Vagina (tissue), 2 donors: ENCODE measurements at places on chromosomes 7 and 10. TPM values are rescaled to one million over a fixed set of nuclear protein-coding genes. Genes with fewer than 3 reads are reported as not detected.

DNA sequence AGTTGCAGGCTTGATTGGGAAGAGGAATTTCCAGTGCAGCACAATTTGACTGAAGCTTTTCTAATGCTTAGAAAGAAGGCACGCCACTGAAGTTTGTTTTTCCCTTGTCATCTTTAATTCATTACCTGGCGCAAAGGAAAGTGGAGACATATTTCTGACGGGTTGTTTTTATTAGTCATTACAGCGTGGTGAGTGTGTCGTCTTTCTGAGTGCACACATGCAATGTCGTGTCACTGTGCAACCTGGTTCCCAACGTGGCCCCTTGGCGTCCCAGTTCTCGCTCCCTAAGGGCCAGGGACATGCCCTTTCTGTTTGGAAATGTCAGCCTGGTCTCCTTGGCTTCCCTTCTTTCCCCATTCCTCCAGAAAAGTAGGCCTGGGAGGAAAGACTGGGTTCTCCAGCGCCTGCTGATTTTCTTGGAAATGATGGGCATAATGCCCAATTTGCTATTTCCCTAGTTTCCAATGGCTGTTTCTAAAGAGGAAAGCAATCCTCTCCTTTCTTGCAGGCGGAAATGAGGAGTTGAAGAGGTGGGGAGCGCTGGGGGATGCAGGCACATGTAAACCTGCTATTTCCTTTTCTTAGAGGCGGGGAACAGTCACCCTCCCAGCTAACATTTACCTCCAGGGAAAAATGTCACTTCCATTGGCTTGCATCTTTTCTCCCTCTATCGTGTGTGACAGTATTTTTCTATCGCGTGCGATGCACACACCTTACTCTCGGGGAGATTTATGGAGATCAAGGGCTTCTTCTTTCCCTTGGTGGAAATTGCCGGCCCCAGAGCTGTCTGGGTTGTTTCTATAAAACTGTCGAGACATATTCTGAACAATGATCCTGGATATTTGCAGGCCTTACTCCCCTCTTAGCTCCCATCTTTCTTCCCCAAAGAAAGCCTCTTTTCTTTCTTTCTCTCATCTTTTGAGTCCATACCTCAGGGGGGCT, 249.8 kb downstream of the ARHGAP12 start:
- no peaks in the 10 kb centered on the region for H3K36me3 ChIP-seq
- no peak for DNase-seq
- H3K4me3 ChIP-seq, result no peak overlapping the region
- H3K27ac ChIP-seq, result peak overlapping the region; percentile 18

GRCh38 chr10:79979976-79980687, 31.2 kb upstream of the SFTPD start:
- H3K4me3 ChIP-seq, result no peak overlapping the region
- no peaks in the 10 kb centered on the region for H3K36me3 ChIP-seq
- DNase-seq, result no peak
- H3K27me3 ChIP-seq, result no peaks in the 10 kb centered on the region

GRCh38 chr10:95333997-95334804, 43.4 kb upstream of the PDLIM1 start:
- H3K27ac ChIP-seq, result peak overlapping the region; percentile 76
- no peaks in the 10 kb centered on the region for H3K27me3 ChIP-seq
- DNase-seq, result no peak
- H3K4me3 ChIP-seq, result no peak overlapping the region

GRCh38 chr10:11279314-11279713, 261.6 kb downstream of the CELF2 start:
- H3K27me3 ChIP-seq, result no peaks in the 10 kb centered on the region
- H3K36me3 ChIP-seq, result peaks cover 7% of the 10 kb centered on the region
- no peaks in the 10 kb centered on the region for H3K4me1 ChIP-seq
- no peak overlapping the region for H3K27ac ChIP-seq
- no peak for DNase-seq

GRCh38 chr10:58998924-58999713, 177.3 kb upstream of the PHYHIPL start:
- no peak for DNase-seq
- H3K4me1 ChIP-seq, result peaks cover 46% of the 10 kb centered on the region
- H3K27me3 ChIP-seq, result no peaks in the 10 kb centered on the region

DNA sequence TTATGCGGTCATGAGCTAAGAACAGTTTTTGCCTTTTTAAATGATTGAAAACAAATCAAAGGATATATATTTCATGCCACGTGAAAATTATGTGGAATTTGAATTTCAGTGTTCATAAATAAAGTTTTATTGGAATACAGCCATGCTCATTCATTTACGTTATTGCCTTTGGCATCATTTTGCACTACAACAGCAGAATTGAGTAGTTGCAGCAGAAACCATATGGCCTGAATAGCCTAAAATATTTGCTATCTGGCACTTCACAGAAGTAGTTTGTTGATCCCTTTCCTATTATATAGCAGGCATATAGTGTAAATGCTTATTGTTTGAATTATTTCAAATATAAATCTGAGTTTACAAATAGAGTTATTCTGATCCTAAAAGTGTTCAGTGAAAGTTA, 59.7 kb downstream of the AUTS2 start:
- H3K4me1 ChIP-seq, result peaks cover 54% of the 10 kb centered on the region
- H3K36me3 ChIP-seq, result no peaks in the 10 kb centered on the region
- no peak overlapping the region for H3K4me3 ChIP-seq
- DNase-seq, result no peak
- no peaks in the 10 kb centered on the region for H3K27me3 ChIP-seq

DNA sequence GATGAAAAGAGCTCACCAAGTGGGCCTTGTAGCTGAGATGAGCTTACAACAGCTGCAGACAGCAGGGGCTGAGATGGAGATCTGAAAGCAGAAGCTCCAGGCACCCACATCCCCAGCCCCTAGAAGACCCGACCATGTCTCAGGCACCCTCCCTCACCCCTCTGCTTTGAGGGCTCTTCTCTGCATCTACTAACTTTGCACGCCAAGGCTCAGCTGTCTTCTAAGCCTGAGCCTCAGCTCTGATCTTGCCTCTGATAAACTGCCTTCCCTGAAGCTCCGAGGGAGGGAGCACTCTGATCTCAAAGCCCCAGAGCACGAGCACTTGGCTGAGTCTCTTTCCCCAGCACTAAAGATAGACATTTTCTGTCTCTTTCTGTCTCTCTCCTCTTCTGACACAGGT, 42.0 kb downstream of the ANXA8 start:
- no peaks in the 10 kb centered on the region for H3K27me3 ChIP-seq
- H3K27ac ChIP-seq, result no peak overlapping the region
- no peak overlapping the region for H3K4me3 ChIP-seq
- H3K4me1 ChIP-seq, result no peaks in the 10 kb centered on the region
- no peak for DNase-seq

DNA sequence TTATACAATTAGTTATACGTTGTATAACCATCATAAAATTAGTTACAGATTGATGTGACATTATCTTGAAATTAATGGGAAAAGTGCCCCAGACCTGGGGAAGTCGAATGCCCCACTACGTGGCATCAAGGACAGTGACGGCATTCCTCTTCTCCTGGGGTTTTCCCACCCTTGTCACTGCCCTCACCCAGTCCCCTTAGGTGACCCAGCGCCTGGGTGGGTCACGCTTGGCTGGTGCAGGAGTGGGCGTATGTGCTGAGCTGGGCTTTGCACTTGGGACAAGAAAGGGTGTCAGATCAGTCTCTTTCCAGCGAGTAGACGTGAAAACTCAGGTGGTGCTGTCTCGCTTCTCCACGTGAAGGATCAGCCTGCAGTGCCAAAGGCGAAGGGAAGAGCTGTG, 7.6 kb downstream of the FOXK1 start:
- peak overlapping the region; percentile 22 for H3K4me3 ChIP-seq
- H3K4me1 ChIP-seq, result peaks cover 88% of the 10 kb centered on the region
- peak overlapping the region; percentile 69 for H3K27ac ChIP-seq
- no peaks in the 10 kb centered on the region for H3K27me3 ChIP-seq
- H3K36me3 ChIP-seq, result no peaks in the 10 kb centered on the region

DNA sequence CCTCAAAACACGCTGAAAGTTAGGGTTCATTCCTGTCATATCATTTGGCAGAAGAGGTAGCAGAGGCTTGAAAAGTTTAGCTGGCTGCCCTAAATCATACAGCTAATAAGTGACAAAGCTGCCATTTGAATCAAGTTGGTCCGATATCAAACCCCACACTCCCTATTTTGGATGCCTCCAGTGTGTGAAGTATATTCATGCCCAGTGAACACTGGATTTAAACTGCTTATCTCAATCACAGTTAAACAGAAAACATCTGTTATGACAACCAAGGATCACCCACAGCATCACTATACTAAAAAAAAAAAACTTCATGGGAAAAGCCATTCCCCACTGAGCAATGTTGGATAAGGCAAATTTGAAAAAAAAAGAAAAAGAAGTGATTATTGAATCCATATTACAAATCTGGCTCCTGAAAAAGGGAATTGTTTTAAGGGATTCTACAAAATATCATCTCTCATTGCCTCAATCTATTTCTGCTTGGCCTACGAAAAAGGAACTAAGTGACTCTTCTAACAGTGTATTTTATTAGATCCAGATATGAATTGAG, 48.3 kb downstream of the ABCB1 start:
- H3K36me3 ChIP-seq, result no peaks in the 10 kb centered on the region
- DNase-seq, result no peak
- H3K27ac ChIP-seq, result no peak overlapping the region
- H3K4me3 ChIP-seq, result no peak overlapping the region

DNA sequence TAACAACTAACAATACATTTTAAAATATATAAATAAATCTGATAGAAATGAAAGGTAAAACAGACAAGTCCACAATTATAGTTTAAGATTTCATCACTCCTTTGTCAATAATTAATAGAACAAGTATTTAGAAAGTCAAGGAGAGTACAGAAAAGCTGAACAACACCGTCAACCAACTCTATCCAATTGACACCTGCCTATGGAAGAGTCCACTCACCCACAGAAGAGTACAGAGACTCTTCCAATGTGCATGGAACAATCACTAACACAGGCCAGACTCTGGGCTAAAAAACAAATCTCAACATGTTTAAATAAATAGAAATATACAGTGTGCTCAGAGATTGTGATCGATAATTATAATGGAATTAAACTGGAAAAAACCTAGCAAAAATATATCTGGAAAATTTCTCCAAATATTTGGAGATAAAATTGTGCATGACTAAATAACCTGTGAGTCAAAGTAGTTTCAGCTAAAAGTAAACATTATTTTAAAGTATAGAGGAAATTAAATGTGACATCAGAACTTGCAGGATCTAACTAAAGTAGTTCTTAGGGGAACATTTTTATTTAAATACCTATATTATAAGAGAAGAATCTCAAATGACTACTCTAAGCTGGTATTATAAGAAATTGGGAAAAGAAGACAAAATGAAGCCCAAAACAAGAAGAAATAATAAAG, 109.9 kb upstream of the EGFR start:
- no peak overlapping the region for H3K27ac ChIP-seq
- no peaks in the 10 kb centered on the region for H3K36me3 ChIP-seq
- H3K4me1 ChIP-seq, result no peaks in the 10 kb centered on the region

GRCh38 chr7:105614341-105614840, 33.1 kb upstream of the EFCAB10 start:
- no peaks in the 10 kb centered on the region for H3K36me3 ChIP-seq
- no peak for DNase-seq
- no peak overlapping the region for H3K27ac ChIP-seq
- no peak overlapping the region for H3K4me3 ChIP-seq
- H3K4me1 ChIP-seq, result no peaks in the 10 kb centered on the region
- no peaks in the 10 kb centered on the region for H3K27me3 ChIP-seq

The NPC1L1 gene
- total RNA-seq, result 0.49 TPM

The PKD1L1 gene
- 0.49 TPM for total RNA-seq

The MBL2 gene
- not detected for total RNA-seq

The MINDY4 gene
- 10.3 TPM for total RNA-seq

The CTAGE8 gene
- 0.98 TPM for total RNA-seq

The TAS2R41 gene
- total RNA-seq, result not detected
